ENCODE measurements at places on chromosomes 1 and 21. TPM values are rescaled to one million over a fixed set of nuclear protein-coding genes. Genes with fewer than 3 reads are reported as not detected.

The RGS13 gene
- total RNA-seq, result 0.08 TPM

The TSACC gene
- not detected for total RNA-seq

The NBL1 gene
- 35.3 TPM for total RNA-seq

The TNN gene
- not detected for total RNA-seq

The CRYZL1 gene
- total RNA-seq, result 39.2 TPM

The SPRR1A gene
- not detected for total RNA-seq

The RCOR3 gene
- 54.8 TPM for total RNA-seq

The TNFRSF18 gene
- 15.0 TPM for total RNA-seq

The CRYBG2 gene
- total RNA-seq, result 7.9 TPM

The CSTB gene
- 60.2 TPM for total RNA-seq

The ZFP69B gene
- total RNA-seq, result 5.2 TPM

The GPR25 gene
- 0.75 TPM for total RNA-seq

The ZNF670 gene
- 1.6 TPM for total RNA-seq

The SYDE2 gene
- total RNA-seq, result 4.6 TPM

The ICOSLG gene
- total RNA-seq, result 1.8 TPM

The CITED4 gene
- 13.1 TPM for total RNA-seq

The ADIPOR1 gene
- 64.8 TPM for total RNA-seq

The F13B gene
- total RNA-seq, result not detected

The ERVH48-1 gene
- 0.55 TPM for total RNA-seq

The MYOC gene
- not detected for total RNA-seq

The SLC22A15 gene
- 1.4 TPM for total RNA-seq

The IL10 gene
- total RNA-seq, result 0.17 TPM

The CFAP57 gene
- total RNA-seq, result not detected

The HUNK gene
- total RNA-seq, result 0.48 TPM

The KIF26B gene
- total RNA-seq, result 0.14 TPM

The GPR157 gene
- 3.1 TPM for total RNA-seq

The LCE3D gene
- total RNA-seq, result not detected

The TDRD5 gene
- total RNA-seq, result not detected

The LRRC71 gene
- total RNA-seq, result not detected

The C8B gene
- total RNA-seq, result not detected

The SLC44A3 gene
- total RNA-seq, result 1.5 TPM

The CD1E gene
- not detected for total RNA-seq

The PTPN22 gene
- total RNA-seq, result 82.9 TPM

The SPATA21 gene
- not detected for total RNA-seq

The RPE65 gene
- not detected for total RNA-seq

The GIPC2 gene
- total RNA-seq, result 0.44 TPM

The TCHH gene
- total RNA-seq, result 0.06 TPM

The LCE6A gene
- total RNA-seq, result not detected

The PPFIA4 gene
- total RNA-seq, result 56.0 TPM

The MXRA8 gene
- total RNA-seq, result 0.51 TPM

The RGS21 gene
- total RNA-seq, result not detected

The TRMT1L gene
- 22.9 TPM for total RNA-seq

The DMBX1 gene
- 0.11 TPM for total RNA-seq

The COL11A1 gene
- total RNA-seq, result not detected

The HFM1 gene
- total RNA-seq, result not detected

The AMIGO1 gene
- 9.4 TPM for total RNA-seq

Measured in activated naive CD8-positive, alpha-beta T cell treated with anti-CD3 and anti-CD28 coated beads, Interleukin-2, amount 10 ng/mL, durations not matched to agents 7 days and 5 days (primary cell).